AG10803 (cell line): ENCODE measurements at places on chromosomes 11 and 22.

DNA sequence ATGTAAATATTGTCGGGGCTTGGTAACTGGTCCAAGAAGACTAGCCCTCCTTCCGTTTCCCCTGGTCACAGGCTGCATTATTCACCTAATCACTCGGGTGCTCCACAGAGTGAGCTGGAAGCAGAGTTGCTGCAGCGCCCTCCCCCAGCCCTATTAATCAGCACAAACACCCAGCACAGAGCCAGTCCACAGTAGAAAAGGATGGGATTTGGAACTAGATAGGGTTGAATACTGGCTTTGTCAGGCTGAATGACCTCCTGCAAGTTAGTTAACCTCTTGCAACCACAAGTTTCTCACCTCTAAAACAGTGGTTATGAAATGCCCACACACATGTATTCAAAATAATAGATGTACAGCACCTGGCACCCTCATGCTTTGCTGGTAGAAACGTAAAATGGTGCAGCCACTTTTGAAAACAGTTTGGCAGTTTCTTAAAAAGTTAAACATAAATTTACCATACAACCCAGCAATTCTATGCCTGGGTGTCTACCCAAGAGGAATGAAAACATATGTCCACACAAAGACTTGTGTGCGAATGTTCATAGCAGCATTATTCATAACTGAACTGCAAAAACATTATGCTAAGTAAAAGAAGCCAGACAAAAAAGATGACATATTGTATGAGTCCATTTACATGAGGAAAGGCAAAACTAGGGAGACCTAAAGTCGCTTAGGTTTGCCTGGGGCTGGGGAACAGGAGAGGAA lies 31.7 kb upstream of the APLP2 start:
- no peak for DNase-seq

DNA sequence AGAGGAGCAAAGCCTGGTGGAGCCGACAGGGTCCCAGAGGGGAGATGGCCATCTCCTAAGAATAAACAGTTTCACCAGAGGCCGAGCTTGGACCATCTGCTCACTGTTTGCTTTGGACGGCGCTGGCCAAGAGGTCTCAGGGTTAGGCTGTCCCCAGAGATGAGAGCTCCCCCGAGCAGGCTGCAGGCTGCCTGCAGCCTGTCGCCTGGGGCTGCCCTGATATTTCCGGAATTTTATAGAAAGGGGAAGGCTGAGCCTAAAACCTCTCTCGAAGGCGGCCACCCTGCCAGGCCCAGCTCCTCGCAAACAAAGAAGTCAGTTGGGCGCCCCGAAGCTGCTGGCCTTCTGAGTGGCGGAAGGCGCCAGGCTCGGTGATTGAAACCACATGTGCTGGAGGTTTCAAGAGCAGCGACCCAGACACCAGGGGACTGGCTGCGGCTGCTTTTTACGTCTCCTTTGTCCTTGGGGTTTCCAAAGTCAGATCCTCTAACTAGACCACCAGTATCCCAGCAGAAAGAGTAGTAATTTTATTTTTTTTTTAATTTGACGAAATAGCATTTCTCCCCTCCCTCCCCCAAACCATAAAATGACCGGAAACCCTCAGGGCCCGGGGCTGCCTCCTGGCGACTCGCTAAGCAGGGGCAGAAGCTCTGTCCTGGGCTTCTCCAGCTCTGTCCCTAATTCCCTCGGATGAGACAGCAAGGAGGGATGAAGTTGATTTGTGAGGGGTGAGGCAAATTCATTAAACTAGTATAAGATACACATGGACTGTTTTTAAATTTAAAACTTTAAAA lies 57.4 kb downstream of the CLMP start:
- peak; percentile 90 for DNase-seq

DNA sequence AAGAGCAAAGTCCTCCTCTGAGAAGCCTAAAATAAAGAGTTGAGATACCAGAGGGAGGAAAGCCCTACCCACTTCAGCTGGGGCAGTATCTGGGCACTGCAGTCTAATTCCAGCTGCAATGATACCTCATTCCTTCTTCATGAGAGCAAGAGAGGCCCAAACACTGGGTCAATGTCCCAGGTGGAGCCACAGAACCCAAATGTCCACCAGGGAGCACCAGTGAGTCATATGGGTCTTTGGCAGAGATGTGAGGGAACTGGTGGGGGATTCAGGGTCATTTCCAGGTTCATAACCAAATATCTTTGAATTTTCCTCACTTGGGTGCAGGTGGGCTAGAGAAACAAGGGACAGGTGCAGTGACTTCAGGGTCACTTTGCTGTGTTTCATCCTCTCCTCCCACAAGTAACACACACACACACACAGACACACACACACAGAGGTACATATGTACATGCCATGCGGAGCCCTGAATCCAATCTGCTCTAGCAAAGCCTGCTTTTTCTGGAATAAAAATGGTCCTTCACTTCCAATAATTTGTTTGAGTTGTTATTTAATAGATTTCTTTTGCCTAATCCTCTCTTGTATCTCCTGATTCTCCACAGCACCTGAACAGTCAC lies 585.4 kb downstream of the SOX6 start:
- DNase-seq = peak; percentile 18

- DNase-seq = no peak
Observed at GRCh38 chr22:25940479-25940878, 198.5 kb downstream of the MYO18B start.

GRCh38 chr22:21688706-21689381 lies 23.0 kb downstream of the PPIL2 start:
- DNase-seq = no peak

DNA sequence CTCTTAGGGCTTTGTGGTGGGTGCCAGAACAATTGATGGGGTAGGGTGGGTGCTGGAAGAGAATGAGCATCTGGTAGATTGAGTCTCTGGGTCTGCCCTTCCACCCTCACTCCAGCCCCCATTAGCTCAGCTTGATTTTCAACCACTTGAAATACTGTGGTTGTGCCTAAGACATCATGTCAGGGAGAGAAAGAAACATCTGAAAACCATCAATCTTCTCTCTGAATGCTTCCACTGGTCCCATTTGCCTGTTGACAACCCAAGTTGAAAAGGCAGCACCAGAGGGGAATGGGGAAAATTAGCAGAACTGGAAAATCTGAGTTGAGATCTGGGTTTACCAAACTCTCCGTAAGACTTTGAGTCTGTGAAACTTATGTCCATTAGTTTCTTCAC lies 26.1 kb downstream of the CD44 start:
- no peak for DNase-seq

DNA sequence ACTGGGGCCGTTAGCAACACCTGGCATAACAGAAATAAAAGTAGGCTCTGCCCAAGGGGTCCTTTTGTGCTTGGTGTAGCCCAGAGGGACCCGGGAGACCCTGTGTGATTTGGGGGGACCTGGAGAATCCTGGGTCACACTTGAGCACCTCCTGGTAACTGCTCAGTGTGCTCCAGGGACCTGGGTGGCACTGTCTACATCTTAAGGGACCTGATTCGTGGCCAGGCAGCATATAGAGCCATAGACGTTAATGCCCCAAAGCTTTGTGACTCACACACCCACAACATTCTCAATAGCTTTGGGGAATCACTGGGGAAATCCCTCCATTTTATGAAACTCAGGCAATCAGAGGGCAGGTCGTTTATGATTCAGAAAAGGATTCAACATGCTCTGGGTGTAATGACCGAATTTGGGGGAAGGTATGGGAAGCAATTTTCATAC lies 3.6 kb upstream of the IGF2 start:
- peak; percentile 8 for DNase-seq

DNA sequence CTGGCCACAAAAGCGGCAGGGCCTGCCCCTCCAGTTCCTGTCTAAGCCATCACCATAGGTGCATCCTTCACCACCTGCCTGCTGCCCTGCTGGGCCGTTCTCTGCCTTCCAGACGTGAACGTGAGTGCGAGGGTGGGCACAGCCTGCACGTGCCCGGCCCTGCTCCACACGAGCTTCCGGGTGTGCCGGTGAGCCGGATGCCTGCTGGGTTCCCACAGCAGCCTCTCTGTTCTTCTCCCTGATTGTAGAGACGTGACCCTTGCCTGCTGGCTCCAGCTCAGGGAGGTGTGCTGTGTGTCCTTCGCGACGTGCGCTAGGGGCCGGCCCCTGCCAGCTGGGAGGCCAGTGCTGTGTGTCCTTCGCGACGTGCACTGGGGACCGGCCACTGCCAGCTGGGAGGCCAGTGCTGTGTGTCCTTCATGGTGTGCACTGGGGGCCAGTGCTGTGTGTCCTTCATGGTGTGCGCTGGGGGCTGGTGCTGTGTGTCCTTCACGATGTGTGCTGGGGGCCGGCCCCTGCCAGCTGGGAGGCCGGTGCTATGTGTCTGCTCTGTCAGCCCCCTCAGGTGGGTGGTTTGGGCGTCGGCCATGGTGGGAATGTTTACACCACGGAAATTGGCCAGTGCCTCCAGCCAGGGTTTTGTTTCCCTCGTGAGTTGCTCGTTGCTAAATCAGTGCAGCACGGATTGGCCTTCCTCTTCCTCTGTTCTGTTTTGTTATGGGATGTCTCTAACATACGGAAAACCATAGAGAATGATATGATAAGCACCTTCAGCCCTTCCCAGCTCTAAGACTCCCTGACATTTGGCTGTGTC lies 35.4 kb upstream of the BRSK2 start:
- no peak for DNase-seq

DNA sequence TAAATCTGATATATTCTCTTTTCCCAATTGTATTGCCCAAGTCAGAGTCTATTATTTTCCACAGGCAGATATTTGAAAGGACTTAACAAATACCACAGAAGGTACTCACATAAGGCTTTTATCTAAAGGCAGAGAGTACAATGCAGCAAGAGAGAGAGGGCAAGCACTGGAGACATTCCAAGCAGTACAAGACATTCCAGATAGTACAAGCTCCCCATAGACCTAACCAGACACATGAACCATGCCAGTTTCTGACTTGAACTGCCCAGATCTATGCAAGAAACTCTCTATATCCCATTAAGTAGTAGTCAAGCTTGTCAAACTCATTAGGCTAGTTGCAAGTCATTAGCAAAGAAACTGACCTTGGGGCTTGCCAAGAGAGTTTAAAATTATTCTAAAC lies 11.2 kb upstream of the MS4A6E start:
- DNase-seq = no peak
